ENCODE measurements at places on chromosomes 6 and 20. TPM values are rescaled to one million over a fixed set of nuclear protein-coding genes. Genes with fewer than 3 reads are reported as not detected.

DNA sequence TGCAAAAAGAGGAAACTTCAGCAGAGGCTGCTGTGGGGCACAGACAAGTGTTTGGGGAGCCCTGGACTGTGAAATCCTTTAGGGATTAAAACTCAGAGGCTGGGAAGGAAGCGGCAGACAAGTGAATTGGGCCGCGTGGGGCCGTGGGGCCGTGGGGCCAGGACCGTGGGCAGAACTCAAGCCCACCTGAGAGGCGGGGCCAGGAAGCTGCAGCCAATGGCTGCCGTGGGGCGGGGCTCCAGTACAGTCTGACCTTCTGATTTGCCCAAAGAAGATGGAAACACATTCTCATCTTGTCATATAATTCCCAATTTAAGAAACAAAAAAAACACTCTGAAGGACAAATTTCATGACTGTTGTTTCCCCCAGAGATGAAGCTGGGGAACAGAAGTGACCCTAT is 55.4 kb downstream of the ANKRD60 start:
- DNase-seq = no peak
- H3K27me3 ChIP-seq = no peaks in the 10 kb centered on the region
- no peak overlapping the region for H3K4me3 ChIP-seq
- peaks cover 12% of the 10 kb centered on the region for H3K4me1 ChIP-seq
- no peak overlapping the region for H3K27ac ChIP-seq
- H3K36me3 ChIP-seq = no peaks in the 10 kb centered on the region

DNA sequence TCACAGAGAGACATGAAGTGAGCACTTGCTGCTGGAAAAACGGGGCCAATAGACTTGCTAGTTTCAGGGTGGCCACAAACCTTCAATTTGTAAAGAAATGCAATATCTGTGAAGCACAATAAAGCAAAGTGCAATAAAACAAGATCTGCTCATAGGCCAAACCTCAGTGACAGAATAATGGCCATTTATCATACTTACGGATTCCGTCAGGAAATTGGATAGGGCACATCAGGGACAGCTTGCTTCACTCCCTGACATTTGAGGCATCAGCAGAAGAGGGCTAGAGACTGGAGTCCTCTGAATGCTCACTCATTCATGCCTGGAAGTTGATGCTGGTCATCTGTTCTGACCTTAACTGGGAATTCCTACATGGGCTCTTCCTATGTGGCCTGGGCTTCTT is 165.5 kb upstream of the OPRM1 start:
- H3K36me3 ChIP-seq = no peaks in the 10 kb centered on the region
- no peak for DNase-seq
- H3K4me3 ChIP-seq = no peak overlapping the region
- no peaks in the 10 kb centered on the region for H3K4me1 ChIP-seq

Gene BMP7
- total RNA-seq = not detected

Gene C6orf141
- total RNA-seq = not detected

- H3K4me1 ChIP-seq = no peaks in the 10 kb centered on the region
- peak; percentile 85 for DNase-seq
- H3K27me3 ChIP-seq = no peaks in the 10 kb centered on the region
- no peak overlapping the region for H3K4me3 ChIP-seq
- H3K27ac ChIP-seq = no peak overlapping the region
These were observed 279.7 kb downstream of the UST start for GRCh38 chr6:149026530-149026942.

All from Karpas-422 (cell line).